ENCODE measurements at places on chromosomes 12 and 14.

GRCh38 chr12:78645956-78646355 is 218.6 kb upstream of the SYT1 start:
- no peak for DNase-seq

- DNase-seq, result no peak
Observed at GRCh38 chr12:84492351-84492883, 420.2 kb downstream of the SLC6A15 start.

GRCh38 chr12:28327722-28328121 is 137.5 kb downstream of the CCDC91 start:
- DNase-seq, result no peak

- DNase-seq, result no peak
Observed at GRCh38 chr12:58773986-58774385, 146.3 kb downstream of the LRIG3 start.

- peak; percentile 71 for DNase-seq
Observed at GRCh38 chr12:108822497-108823205, 34.7 kb downstream of the SSH1 start.

GRCh38 chr14:97788364-97788763 is 991.2 kb downstream of the VRK1 start:
- DNase-seq, result no peak

DNA sequence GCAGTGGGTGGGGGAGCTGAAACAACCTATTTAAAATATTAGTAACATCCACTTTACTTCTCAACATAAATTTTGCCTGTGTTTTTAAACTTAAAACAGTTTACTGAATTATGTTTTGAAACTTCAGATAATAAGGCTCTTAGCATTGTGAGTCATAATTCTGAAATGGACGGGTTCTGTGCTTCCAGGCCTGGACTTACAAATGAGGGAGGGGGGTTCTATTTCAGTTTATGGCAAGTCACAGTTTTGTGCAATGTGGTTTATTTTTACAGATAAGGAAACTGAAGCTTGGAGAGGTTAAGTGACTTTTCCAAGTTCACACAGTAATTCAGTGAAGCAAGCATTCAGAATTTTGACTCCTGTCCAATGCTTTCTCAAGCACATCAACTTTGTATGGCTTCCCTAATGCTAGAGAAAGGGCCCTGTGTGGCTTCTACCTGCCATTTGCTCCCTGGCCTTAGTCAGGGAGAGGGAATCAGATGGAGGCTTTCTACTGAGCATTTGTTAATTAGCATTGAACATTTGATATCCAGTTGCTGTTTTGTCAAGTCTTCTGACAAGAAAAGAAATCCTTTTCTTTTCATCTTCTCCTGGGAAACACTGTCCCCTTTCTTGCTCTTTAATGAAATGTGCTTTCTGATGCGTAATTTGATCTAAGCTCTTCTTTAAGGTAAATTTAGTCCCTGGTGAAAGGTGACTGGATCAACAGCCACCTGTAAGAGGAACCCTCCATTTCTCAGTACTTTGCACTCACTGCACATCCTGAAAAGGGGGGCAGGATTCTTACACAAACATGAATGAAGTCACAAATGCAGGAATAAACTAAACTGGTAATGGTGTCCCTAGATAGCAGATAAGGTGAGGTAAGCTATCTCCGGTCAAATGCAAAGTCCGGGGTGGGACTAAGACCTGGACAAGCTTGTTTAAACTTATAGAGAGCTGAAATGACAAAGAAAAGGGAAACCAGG is 2.5 kb upstream of the SALL2 start:
- DNase-seq, result no peak

- peak; percentile 63 for DNase-seq
Observed at GRCh38 chr12:103571286-103571685, 15.8 kb upstream of the STAB2 start.

GRCh38 chr14:59301354-59301753 is 112.9 kb downstream of the DAAM1 start:
- no peak for DNase-seq

DNA sequence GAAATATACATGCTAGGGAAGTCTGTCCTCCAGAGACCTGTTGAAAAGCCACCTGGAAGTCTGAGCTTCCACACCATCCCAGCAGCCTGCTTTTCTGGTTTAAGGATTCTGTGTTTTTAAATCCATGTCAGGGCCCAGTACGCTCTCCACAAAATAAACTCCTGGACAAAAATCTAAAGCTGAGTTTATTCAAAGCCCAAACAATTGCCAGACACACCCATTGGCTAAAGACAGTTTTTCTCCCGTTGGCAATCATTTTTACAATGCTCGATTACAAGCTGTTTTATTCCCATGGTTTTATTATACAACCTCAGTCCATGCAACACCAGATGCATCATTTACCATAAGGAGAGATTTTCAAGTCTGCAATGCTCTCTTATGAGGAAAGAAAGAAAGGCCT is 94.5 kb downstream of the MYRFL start:
- DNase-seq, result no peak

- no peak for DNase-seq
Observed at GRCh38 chr12:68375756-68376695, 43.9 kb upstream of the MDM1 start.

- no peak for DNase-seq
Observed at GRCh38 chr12:42758806-42759205, 169.3 kb upstream of the PRICKLE1 start.

GRCh38 chr12:50734409-50735263 is 29.3 kb upstream of the ATF1 start:
- DNase-seq, result peak; percentile 6
